ENCODE measurements at places on chromosomes 6 and 20.

- no peak for DNase-seq
Measured at GRCh38 chr6:159988983-159989454, 20.1 kb downstream of the IGF2R start.

- DNase-seq = no peak
Measured at GRCh38 chr6:125853168-125853567, 62.4 kb downstream of the NCOA7 start.

- DNase-seq = no peak
Measured at GRCh38 chr20:48843057-48843806, 15.4 kb upstream of the PREX1 start.

DNA sequence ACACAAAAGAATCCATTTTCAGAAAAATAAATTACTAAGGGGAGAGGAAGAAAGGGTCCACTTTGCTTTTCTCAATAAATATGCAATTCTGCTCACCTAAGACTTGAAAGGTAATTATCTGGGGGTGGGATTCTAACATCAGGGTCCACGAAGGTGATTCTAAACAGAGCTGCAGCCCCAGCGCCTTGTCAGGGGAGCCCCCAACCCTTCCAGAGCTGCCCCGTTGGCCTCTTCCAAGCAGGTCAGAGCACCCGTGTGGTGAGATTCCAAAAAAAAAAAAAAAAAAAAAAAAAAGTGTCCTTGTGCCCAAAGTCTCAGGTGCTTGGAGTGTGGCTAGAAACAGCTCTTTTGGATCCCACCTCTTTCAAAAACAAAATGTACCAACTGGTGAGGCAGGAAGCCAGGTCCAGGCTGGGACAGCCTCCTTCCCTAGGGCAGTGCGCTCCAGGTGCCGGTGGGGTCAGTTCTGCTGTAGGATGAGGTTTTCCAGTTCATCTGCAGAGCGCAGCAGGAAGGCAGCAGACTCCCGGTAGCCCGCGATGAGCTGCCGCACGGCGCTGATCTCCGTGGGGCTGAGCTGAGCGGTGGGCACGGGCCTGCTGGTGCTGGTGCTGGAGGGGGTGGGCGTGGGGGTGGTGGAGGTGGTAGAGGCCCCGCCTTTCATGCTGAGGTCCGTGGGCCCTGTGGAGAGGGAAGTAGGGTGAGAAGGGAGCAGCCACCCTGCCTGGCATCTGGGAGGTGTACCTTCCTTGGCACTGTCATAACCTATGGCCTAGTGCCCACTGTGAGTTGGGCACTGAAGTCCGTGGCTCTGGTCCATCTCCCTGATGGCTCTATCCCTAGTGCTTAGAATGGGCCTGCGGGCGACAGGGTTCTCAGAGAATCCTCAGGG, 89.3 kb downstream of the ASXL1 start:
- no peak for DNase-seq

DNA sequence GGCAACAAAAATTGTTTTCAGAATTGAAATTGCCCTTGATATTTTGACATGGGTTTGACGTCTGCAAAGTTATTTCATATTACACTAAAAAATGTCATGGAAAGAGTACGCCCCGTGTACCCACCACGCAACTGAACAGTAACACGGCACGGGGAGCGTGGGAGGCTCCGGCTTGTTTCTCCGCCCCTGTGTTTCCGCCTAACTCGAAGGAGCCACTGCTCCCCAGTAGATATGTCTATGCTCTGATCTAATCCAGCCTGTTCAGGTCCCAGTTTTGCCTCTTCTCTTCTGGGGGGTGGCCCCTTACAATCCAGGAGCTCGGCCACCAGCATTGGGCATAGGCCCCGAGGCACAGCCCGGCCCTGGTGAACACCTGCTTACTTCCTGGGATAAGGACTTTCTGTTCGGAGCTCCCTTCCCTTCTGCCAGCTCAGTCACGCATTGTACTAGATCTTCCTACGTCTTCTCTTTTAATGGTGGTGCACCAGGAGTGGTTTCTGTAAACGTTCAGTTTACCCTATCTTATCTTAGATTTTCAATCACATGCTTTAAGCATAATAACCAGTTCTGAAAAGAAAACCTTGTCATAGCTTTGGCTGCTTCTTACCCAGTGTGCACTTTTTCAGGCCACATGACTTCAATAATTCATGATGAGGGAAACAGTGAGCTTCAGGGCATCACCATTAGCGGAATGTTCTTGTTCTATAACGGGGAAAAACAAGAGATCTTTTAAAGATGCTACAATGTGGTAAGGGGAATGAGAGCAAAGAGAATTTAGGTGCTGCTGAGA, 43.9 kb upstream of the EXOC2 start:
- DNase-seq = no peak

GRCh38 chr6:20533746-20534294, 437 bp upstream of the CDKAL1 start:
- no peak for DNase-seq

- DNase-seq = no peak
Measured at GRCh38 chr6:168221497-168222079, 98.0 kb downstream of the DACT2 start.

DNA sequence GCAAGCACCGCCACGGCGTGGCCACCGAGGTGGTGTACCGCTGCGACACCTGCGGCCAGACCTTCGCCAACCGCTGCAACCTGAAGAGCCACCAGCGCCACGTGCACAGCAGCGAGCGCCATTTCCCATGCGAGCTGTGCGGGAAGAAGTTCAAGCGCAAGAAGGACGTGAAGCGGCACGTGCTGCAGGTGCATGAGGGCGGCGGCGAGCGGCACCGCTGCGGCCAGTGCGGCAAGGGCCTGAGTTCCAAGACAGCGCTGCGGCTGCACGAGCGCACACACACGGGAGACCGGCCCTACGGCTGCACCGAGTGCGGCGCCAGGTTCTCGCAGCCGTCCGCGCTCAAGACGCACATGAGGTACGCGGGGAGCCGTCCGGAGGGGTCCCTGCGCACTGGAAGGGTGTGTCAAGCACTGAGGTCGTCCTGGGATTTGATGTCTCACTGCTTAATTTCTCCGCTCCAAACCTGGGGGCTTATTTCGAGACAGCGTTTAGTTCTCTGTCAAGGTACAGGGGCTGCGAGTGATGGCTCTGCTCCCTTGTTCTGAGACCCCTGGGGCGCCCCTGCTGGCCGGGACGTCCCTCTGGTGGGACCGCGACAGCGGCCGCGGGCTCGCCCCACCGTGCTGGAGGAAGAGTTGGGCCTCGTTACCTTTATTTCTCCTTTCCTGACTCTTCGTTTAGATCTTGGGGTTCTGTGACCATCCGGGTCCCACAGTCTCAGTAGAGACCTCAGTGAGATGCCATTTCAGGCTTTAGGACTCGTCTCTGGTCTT, 3.6 kb downstream of the GZF1 start:
- no peak for DNase-seq

DNA sequence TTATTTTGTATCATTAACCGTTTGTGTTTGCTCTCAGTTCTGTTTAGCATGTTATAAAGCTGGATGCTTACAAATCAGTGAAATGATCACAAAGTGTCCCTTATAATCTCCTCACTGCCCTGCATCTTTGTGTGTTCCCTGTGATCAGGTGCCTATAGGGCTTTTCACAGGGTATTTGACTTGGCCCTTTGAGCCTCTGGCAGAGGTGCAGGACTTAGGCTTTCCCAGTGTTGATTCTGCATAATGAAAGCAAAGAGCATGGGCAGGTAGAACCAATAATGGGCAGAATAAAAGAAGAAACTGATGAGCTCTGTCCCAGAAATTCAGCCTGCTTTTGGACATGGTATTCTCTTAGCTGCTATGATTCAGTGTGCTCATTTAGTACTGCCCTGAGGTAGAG, 16.9 kb upstream of the PBOV1 start:
- no peak for DNase-seq

DNA sequence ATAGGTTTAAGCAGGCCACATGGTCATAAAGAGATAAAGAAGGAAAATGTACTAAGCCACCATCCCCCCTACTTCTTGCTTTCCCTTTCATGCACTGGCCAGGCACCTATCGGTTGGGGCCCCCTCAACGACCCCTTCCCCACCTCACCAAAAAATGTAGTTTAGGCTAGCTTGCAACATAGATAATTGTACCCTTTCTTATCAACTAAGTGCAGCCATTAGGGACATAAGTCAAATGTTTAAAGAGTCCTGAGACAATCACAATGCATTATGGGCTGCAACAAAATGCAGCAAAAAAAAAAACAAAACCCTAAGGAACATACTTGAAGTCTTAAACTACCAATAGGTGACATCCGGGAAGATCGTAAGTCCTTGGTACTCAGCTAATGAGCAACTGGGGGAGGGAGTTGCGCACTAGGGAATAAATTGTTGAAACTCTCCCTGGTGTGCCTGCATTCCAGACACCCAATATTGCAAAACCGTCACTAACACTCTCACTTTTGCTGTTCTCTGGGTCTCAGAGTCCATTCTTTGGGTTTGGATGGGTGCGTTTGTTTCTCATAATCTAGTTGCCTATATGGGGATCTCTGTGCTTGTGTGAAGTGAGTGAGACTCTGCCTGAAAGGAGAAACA, 12.4 kb upstream of the HLA-G start:
- no peak for DNase-seq

GRCh38 chr6:43464337-43464736, 9.0 kb upstream of the DLK2 start:
- DNase-seq = no peak
